Epithelial cell of esophagus (primary cell): ENCODE measurements at places on chromosomes 12 and 14.

DNA sequence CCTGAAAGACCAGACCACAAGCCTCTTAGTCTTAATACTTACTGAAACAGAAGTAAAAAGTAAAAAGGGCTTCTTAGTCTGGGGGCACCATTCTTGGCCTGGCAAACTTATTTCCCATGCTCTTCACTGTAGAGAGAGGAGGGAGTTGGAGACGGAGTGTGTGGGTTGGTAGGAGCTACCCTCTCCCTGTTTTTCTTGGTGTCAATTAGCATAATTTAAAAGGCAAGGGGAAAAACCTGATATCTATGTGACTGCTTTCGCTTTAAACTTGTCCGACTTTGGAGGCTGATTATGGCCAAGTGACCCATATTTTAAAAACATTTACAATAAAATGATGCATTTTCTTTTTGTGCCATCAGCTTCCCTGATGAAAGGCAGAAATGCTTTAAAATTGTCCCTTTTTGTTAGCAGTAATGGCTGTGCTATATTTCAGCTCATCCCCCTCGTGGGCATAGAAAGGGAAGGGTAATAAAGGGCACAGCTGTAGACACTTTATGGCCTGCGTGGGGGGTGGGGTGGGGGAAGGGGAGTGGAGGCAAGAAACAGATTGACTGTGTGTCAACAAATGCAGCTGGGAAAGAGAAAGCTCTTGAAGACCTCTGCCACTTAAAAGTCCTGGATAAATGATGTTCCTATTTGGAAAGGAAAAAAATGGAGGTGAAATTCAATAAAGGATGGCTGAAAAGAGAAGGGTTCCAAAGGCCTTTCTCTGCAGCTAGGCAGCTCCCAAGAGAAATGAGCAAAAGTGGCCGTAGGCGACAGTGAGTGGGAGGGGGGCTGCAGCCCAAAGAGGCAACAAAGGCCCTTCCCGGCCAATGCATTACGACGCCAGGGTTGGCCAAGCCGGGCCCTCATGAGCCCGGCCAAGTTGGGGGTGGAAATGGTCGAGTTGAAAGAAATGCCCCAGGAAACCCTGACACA lies 57.5 kb upstream of the TMEM263 start:
- DNase-seq = no peak

DNA sequence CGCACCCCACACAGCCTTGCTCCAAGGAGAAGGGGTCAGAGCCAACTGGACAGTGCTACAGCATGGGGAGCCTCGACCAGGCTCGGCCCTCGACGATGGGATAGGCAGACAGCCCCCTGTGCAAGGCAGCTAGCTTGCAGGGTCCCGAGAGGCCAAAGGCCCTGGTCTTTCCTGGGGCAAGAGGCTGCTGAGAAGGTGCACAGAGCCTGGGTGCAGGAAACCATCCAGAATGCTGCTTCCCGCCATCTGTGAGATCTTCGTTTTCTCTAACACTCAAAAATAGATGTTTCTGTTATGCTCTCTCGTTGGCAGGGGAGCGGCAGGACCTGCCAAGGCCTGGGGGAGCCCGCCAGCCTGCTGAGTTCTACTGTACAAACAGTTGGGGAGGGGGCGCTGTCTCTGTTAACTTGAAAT lies 168.0 kb upstream of the RTL1 start:
- DNase-seq = no peak

DNA sequence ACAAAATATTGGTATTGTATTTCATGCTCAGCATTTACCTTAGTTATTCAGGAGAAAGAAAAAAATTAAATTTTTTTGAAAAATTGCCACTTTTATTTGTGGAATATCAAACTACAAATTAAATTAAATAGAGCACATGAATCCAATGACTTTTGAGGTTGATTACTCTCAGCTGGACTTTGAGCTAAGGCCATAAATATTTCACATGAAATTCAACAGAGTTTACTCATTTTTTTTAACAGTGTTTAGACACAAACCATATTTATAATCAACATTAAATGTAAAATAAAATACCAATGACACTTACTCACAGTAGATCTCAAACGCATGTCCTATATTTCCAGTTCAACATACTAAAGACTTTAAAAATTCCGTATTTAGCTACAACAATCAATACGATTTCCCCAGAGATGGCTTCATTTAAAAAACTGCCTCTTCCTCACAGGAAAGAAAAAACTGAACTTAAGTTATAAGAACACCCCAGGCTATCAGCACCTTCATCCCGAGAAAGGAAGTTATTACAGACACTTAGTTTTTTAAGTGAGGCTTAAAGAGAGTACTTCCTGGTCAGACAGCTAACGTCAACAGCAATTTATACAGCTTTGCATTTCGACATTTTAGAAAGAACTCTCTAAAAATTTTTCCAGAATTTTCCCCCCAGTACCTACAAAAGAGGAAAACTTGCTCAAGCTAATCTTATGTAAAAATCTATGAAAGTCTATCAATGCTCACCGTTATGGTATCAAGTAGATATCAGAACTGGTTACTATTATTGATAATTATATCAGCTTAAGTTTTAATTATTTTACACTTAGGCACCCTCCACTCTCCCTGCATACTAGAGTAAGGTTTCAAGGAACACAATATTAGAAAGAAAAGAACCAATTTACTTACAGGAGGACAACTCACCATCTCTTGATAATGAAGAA lies 13.8 kb downstream of the TAOK3 start:
- no peak for DNase-seq

- DNase-seq = no peak
These were observed 492.9 kb upstream of the NOVA1 start for GRCh38 chr14:27090716-27091115.

DNA sequence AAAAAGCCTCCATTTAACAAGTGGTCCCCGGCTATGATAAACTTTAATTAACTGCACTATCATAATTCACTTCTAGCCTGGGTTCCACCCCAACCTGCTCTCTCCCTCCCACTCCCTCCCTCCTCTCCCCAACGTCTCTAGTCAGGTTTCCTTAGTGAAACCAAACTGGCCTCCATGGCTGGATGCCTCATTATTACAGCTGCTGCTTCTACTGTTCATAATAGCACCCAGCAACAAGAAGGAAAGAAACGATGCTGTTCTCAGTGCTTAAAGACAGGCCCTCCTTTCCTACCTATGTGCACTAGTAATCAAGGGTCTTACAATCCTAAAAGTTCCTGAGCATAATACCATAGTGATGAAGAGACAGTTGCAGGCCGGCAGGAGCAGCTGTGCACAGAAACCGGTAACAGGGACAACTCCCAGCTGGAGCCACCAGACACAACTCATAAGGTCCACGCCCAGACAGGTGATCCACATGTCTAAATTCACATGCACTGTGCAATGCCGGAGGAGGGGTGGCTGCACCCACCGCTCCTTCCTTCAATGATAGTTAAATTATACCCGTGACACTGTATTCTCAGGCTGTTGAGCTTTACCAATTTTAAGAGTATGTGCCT lies 6.2 kb downstream of the IRF2BPL start:
- DNase-seq = no peak

GRCh38 chr12:100229876-100230275 lies 29.3 kb downstream of the ACTR6 start:
- DNase-seq = peak; percentile 95

- no peak for DNase-seq
These were observed 254.6 kb downstream of the C12orf42 start for GRCh38 chr12:103241184-103241583.

DNA sequence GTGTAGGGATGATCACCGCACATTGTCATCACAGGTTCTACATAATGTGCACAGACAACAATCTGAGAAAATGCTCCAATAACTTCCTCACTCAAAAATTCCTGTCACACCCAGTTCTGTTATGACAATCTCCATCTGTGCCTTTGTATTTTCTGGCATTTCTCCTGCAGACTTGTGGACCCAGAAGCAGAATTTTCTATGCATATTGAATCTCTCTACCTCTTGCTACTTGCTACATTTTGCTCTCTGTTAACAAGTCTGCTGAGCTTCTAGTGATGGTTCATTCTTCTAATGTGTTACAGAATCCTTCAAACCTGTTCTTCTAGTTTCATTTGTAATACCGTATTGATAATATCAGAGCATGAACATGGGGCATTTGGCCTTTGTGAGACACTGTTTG lies 127.8 kb upstream of the PTPRQ start:
- peak; percentile 15 for DNase-seq

DNA sequence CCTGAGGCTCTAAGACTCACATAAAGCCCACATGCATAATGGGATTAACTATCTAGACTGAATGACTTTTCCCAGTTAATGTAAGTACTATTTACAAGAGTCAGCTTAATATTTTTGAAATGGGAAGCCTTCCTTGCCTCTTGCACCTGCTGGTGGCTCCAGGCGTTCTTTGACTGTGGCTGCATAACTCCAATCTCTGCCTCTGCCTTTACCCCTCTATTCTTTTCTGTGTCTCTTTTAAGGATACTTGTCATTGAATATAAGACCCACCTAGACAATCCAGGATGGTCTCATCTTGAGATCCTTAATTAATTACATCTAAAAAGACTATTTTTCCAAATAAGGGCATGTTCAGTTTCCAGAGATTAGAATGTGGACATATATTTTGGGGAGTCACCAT lies 66.9 kb upstream of the PCED1B start:
- DNase-seq = no peak

- no peak for DNase-seq
These were observed 45.5 kb upstream of the FAR2 start for GRCh38 chr12:29103539-29103974.

DNA sequence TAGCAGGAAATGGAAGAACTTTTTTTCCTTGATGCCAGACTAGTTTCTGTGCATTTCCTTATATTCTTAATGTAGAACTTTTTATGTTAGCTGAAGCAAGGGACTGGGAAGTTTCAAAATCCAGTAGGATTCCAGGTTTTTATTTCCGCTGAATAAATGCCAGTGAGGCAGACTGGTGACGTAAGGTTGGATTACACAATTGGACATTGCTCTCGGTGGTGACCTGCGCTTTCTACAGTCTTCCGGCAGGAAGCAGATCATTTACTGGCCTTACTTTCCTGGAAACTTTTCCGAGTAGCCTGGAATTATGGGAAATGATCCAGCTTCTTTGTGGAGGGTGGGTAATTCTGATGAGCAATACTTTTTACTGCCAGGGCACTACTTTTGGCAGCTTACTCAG lies 3.6 kb downstream of the IFT43 start:
- no peak for DNase-seq

DNA sequence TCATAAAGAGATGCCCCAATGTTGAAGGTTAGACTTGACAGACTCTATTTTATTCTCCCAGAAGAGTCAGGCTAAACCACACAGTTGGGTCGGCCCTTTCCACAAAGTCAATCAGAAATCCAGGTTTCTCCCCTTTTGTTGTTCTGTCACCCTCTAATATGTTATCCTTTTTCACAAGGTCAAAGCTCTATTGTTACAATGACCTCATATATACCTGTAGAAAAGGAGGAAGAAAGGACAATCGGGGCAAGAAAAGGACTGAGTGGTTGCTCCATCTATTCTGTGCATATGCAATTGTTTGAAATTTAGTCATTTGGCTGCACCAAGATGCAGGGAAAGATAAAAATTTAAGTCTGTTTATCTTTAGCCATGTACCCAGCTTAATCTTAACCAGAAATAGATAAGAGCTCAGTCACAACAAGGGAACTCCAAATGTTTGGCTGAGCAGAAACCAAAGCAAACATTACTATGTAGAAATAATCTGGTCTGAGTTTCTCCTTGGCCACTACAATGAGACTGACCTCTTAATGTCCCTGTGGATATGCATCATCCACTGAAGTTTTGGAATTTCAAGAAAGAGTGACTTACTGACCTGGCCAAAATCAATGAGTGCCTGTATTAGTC lies 503.7 kb downstream of the GALC start:
- no peak for DNase-seq

GRCh38 chr14:89207925-89208328 lies 209.1 kb downstream of the FOXN3 start:
- no peak for DNase-seq

DNA sequence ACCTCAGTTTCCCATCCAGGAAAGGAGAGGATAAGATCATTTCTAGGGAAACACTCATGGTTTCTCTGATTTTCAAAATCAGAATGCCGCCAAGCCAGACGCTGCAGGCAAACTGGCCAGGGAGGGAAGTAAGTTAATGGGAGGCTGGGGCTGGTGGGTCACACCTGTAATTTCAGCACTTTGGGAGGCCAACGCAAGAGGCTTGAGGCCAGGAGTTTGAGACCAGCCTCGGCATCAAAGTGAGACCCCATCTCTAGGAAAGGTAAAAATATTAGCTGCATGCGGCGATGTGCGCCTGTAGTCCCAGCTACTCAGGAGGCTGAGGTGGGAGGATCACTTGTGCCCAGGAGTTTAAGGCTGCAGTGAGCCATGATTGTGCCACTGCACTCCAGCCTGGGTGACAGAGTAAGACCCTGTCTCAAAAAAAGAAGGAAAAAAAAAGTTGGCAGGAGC lies 587 bp downstream of the SELPLG start:
- DNase-seq = no peak

DNA sequence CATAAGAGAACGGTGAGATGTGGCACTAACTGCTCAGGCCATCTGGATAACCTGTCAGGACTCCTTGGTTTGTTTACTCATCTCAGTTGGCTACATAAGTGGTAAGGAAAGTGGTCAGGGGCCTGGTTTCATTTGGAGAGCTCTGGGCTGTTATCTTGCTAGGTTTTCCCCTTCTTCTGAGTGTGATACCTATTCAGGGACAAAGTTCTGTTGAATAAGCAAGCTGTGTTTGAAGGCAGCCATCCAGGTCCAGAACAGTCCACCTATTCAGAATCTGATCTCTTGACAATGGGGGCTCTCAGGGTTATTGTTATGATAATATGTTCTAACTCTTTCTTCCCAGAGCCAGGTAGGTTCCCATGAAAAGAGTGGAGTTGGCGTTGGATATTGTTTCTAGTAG lies 194.9 kb downstream of the PAH start:
- no peak for DNase-seq

DNA sequence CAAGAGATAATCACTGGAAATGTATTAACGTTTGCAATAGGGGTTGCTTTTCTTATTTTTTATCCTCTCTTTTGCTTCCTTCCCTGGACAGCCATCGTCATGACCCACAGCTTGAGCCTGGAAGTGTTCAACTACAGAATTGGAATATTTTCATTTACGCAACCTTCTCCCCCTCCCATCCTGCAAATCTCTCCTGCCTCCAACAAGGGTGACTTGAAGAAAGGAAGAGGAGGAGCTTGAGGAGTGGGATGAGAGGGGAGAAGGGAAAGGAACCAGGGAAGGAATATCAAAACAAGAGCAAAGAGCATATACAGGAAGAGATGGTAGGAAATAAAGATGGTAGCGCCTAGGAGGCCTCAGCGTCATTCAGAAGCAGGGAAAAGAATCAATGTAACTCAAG lies 1.6 kb upstream of the MANSC4 start:
- no peak for DNase-seq
